ENCODE measurements at places on chromosomes 2 and 18.

- peak; percentile 45 for DNase-seq
Observed at GRCh38 chr2:151946899-151947812, 118.9 kb upstream of the ARL5A start.

GRCh38 chr2:190766595-190766994, 114.0 kb upstream of the GLS start:
- no peak for DNase-seq

- no peak for DNase-seq
Observed at GRCh38 chr2:238636269-238637073, 209.7 kb downstream of the ASB1 start.

DNA sequence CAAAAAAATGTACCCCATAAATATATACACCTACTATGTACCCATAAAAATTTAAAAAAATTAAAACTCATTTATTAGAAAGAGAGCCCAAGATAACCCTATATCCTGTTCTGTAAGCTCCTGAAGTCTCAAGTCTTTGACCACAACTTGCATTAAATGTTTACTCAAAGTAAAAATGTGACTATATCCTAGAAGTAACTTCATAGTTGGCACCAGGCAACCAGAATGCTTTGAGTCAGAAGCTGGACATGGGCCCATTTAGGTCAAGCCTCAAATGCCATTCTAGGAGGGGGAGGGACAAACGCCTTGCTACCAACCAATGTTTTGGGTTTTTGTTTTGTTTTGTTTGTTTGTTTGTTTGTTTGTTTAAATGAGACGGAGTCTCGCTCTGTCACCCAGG, 9.3 kb upstream of the TBC1D8 start:
- DNase-seq = peak; percentile 59

GRCh38 chr2:19098467-19099160, 259.8 kb downstream of the OSR1 start:
- no peak for DNase-seq

DNA sequence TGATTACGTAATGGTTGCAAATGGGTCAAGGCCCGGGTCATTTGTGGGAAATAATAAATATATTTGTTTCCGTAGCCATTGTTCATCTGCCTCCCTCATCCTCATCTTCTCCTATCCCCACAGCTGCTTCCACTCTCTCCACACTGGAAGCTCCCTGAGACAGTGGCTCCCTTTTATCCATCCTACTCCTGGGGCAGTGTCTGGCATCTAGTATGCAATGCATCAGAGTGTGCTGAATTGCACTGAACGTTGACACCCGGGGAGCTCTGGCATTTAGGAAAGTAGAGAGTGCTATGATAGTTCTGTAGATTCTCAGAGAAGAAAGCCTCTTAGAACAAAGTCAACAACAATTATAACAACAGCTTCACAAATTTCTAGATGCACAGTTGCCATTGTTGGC, 45.5 kb upstream of the NAB1 start:
- no peak for DNase-seq

- DNase-seq = no peak
Observed at GRCh38 chr2:223513771-223514455, 88.2 kb downstream of the SCG2 start.

GRCh38 chr2:112706170-112706664, 14.6 kb upstream of the NT5DC4 start:
- no peak for DNase-seq
